SJSA1 (cell line): ENCODE measurements at places on chromosomes 5 and 9. TPM values are rescaled to one million over a fixed set of nuclear protein-coding genes. Genes with fewer than 3 reads are reported as not detected.

The PDE8B gene
- not detected in 2 replicates for total RNA-seq

DNA sequence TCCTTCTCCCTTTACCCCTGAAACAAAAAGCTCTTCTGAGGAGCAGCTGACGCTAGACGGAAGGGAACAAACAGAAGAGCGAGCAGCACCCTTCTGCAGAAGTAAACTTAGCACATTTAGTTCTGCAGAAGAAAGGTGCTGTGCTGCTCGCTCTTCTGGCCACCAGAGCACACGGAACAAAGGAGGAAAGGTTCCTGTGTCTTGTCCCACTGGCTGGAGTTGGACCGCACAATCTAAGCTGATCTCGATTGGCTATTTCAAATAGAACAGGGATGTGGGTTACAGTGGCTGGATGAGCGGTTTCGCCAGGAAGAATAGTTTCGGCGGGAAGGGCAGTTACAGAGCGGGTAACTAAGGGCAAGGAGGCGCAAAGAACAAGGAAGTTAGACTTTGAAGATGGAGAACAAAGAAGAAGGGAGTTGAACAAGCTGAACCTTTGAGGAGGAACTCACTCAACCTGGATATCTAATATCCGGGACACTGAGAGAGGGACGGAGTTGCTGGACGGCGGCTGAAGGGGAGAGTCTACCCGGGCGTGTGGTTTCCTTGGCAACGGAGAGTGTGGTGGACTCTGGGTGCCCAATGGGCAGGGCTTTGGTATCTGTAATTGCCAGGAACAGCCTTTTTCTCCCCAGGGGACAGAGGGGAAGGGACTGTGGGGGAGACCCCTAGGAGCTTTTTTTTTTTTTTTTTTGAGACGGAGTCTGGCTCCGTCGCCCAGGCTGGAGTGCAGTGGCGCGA, 7.1 kb downstream of the GTF3C5 start:
- no peaks in the 10 kb centered on the region for H3K4me1 ChIP-seq
- H3K4me3 ChIP-seq: no peak overlapping the region

GRCh38 chr9:124198331-124198730, 59.4 kb upstream of the NEK6 start:
- no peak overlapping the region for H3K4me3 ChIP-seq
- no peak overlapping the region for H3K27ac ChIP-seq
- H3K36me3 ChIP-seq: no peaks in the 10 kb centered on the region
- DNase-seq: no peak
- H3K4me1 ChIP-seq: peaks cover 6% of the 10 kb centered on the region; the same call in 1 of the 2 replicates

DNA sequence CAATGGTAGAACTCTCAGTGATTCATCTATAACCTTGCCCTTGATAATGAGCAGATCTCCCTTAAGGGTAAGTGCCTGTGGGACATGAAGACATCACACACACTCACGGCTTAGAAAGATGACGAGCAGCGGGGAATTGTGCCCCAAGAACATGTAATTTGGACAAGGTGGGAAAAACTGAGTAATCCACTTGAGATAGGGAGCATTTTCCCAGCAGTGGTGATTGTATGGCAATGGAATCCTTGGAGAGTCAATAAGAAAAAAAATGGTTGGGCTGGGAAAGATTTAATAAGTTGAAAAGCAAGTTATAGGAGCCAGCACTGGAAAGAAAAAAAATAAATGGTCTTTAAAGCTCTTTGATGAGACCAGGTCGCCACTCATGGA, 193.1 kb downstream of the GLIS3 start:
- DNase-seq: no peak
- peak overlapping the region; percentile 57 for H3K27ac ChIP-seq

- H3K4me1 ChIP-seq: peaks cover 9% of the 10 kb centered on the region
- no peak overlapping the region for H3K27ac ChIP-seq
- no peaks in the 10 kb centered on the region for H3K36me3 ChIP-seq
- no peaks in the 10 kb centered on the region for H3K27me3 ChIP-seq
These were observed 46.7 kb downstream of the NTRK2 start for GRCh38 chr9:84716217-84716616.

GRCh38 chr9:7542126-7542525, 257.5 kb downstream of the DMAC1 start:
- H3K36me3 ChIP-seq: no peaks in the 10 kb centered on the region
- no peak overlapping the region for H3K27ac ChIP-seq
- no peaks in the 10 kb centered on the region for H3K27me3 ChIP-seq
- DNase-seq: no peak

The SLC36A3 gene
- total RNA-seq: not detected in 2 replicates

GRCh38 chr9:1100945-1101344, 50.8 kb downstream of the DMRT2 start:
- H3K27me3 ChIP-seq: no peaks in the 10 kb centered on the region
- H3K36me3 ChIP-seq: no peaks in the 10 kb centered on the region
- no peak for DNase-seq
- H3K27ac ChIP-seq: no peak overlapping the region
- no peaks in the 10 kb centered on the region for H3K4me1 ChIP-seq
- no peak overlapping the region for H3K4me3 ChIP-seq

- peaks cover 27% of the 10 kb centered on the region for H3K4me1 ChIP-seq
- H3K36me3 ChIP-seq: no peaks in the 10 kb centered on the region
These were observed 147.3 kb upstream of the COL5A1 start for GRCh38 chr9:134494273-134494815.

- no peaks in the 10 kb centered on the region for H3K4me1 ChIP-seq
- no peaks in the 10 kb centered on the region for H3K27me3 ChIP-seq
- H3K36me3 ChIP-seq: no peaks in the 10 kb centered on the region
- DNase-seq: peak; percentile 1
- H3K4me3 ChIP-seq: no peak overlapping the region
These were observed 163.2 kb downstream of the SH3GL2 start for GRCh38 chr9:17742067-17742466.

GRCh38 chr9:114060711-114061110, 17.4 kb downstream of the AMBP start:
- DNase-seq: no peak
- H3K4me3 ChIP-seq: no peak overlapping the region
- no peaks in the 10 kb centered on the region for H3K27me3 ChIP-seq

- no peaks in the 10 kb centered on the region for H3K4me1 ChIP-seq
- H3K27me3 ChIP-seq: no peaks in the 10 kb centered on the region
- H3K27ac ChIP-seq: no peak overlapping the region
These were observed 1003.3 kb upstream of the COX7C start for GRCh38 chr5:85614489-85614888.

The C8G gene
- total RNA-seq: not detected in 2 replicates

DNA sequence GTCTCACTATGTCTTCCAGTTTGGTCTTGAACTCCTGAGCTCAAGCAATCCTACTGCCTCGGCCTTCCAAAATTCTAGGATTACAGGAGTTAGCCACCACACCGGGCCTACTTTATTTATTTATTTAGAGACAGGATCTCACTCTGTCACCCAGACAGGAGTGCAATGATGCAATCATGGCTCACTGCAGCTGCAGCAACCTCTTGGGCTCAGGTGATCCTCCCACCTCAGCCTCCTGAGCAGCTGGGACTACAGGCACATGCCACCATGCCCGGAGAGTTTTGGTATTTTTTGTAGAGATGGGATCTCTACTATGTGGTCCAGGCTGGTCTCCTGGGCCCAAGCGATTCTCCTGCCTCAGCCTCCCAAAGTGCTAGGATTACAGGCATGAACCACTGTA, 32.8 kb downstream of the PHAX start:
- H3K4me1 ChIP-seq: no peaks in the 10 kb centered on the region
- no peak overlapping the region for H3K27ac ChIP-seq
- H3K4me3 ChIP-seq: no peak overlapping the region
- no peaks in the 10 kb centered on the region for H3K27me3 ChIP-seq

- H3K27ac ChIP-seq: no peak overlapping the region
- H3K36me3 ChIP-seq: peaks cover 86% of the 10 kb centered on the region
These were observed 11.3 kb downstream of the PHYKPL start for GRCh38 chr5:178221282-178221681.

GRCh38 chr5:123438244-123438643, 15.0 kb upstream of the CEP120 start:
- no peak overlapping the region for H3K27ac ChIP-seq
- H3K36me3 ChIP-seq: no peaks in the 10 kb centered on the region
- no peaks in the 10 kb centered on the region; the same call in 1 of the 2 replicates for H3K27me3 ChIP-seq
- no peaks in the 10 kb centered on the region for H3K4me1 ChIP-seq

The SLC6A19 gene
- total RNA-seq: 0.03 TPM in 1 of 2 replicates, not detected in the other

The CDO1 gene
- 6.8 TPM in 2 replicates for total RNA-seq

The PCDHGB7 gene
- 1.8 and 2.6 TPM in 2 replicates for total RNA-seq

DNA sequence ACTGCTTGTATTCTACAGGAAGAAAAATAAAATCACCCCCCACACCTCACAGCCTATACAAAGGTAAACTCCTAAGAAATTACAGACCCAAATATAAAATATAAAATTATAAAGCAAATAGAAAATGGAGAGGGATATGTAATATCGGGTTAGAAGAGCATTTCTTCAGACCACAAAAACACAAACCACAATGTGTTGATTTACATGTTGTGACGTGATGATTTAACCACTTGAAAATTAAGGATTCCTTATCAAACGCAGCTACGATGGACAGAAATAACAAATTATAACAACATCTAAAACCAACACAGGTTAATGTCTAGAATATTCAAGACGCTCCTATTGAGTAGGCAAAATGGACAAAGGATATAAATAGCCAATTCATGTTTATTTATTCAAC, 26.3 kb downstream of the SSBP2 start:
- no peak overlapping the region for H3K4me3 ChIP-seq
- no peaks in the 10 kb centered on the region for H3K4me1 ChIP-seq
- no peak for DNase-seq
- peaks cover 7% of the 10 kb centered on the region; the same call in 1 of the 2 replicates for H3K27me3 ChIP-seq

DNA sequence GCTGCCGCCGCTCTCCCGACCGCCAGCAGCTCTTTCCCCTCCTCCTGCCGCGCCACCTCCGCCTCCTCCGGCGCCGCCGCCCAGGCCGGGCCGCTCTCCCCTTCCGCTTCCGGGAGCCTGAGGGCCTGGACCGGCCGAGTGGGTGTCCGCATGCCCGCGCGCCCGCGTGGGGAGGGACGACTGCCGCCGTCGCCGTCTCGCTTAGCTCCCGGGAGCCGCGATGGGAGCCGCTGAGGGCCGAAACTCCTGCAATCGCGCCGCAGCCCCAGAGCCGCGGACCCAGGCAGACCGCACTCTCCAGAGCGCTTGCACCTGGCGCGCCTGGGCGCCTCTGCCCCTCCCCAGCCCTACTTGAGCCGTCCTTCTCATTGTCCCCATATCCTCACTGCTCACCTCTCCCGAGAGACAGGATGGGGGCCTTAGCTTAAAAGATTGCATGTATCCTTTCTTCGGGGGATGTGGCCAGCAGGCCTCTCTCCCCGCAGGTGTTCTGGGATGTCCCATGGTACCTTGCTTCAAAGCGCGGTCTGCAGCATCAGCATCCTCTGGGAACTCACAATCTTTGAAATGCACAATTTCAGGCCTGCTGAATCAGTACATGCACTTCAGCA, at the start of gene ZDHHC21:
TSS of gene ZDHHC21 (minus strand) at position 182 of the 611 bp plus-strand sequence. CDS start 19,092 bp downstream, outside the sequence.
- H3K4me3 ChIP-seq: peak within 1 kb of the TSS; percentile 50
- H3K36me3 ChIP-seq: no peaks in the 10 kb centered on the region
- no peaks in the 10 kb centered on the region for H3K4me1 ChIP-seq
- peak; percentile 25 for DNase-seq
- H3K27ac ChIP-seq: no peak within 1 kb of the TSS

DNA sequence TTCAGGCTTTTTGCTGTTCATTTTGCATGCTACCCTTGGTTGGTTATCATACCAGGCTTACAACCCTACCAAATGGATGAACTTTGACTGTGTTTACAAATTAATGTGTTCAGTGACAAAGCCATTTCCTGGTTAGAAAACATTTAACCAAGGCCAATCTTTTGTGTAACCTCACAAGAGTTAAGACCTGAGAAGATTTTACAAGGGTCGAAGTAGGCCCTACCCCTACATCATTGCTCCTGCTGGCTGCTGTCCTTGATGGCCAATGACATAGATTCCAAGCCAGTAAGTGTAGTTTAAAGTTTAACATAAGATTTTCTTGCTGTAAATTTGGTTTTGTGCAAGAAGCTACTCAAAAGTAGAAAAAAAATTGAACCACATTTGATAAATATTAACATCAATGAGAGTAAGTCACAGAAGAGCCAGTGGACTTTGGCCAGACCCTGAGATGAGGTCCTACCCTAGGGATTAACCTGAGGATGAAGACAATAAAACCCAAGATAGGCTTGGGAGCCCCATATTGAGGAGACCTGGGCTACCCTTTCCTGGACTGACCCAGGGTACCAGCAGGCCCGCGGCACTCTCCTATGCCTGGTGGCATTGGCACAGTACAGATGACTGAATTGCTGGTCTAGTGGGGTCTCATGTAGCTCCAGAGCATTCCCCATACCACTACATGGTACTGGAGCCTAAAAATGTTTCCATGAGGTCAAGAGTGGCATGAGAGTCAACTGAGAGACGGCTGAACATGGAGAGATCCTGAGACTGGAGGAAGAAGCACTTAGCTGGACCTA, 8.3 kb downstream of the C1QTNF3 start:
- H3K4me3 ChIP-seq: no peak overlapping the region
- H3K36me3 ChIP-seq: no peaks in the 10 kb centered on the region
- H3K4me1 ChIP-seq: no peaks in the 10 kb centered on the region
- no peak overlapping the region for H3K27ac ChIP-seq
- no peaks in the 10 kb centered on the region for H3K27me3 ChIP-seq

GRCh38 chr5:56172241-56172640, 60.9 kb downstream of the ANKRD55 start:
- DNase-seq: no peak
- peaks cover 42% of the 10 kb centered on the region for H3K4me1 ChIP-seq
- H3K27ac ChIP-seq: no peak overlapping the region
- no peak overlapping the region for H3K4me3 ChIP-seq
- no peaks in the 10 kb centered on the region for H3K36me3 ChIP-seq
- H3K27me3 ChIP-seq: no peaks in the 10 kb centered on the region

DNA sequence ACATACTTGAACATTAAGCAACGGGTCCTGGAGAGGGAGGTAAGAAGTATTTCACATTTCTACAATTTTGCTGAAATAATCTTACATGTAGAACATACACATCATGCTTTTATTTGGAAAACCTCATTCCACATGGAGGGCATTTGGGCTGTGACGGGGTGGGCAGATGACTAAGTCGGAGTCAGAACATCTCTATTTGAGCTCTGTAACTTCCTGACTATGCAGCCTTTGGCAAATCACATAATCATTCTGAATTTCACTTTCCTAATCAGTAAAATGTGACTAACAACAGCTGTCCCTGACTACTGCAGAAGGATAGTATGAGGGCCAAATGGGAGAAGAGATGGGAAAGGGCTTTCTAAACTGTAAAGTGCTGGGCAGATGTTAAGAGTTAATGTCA, 17.1 kb upstream of the IL6ST start:
- no peak overlapping the region for H3K4me3 ChIP-seq
- no peaks in the 10 kb centered on the region for H3K36me3 ChIP-seq
- peak; percentile 39 for DNase-seq
- peak overlapping the region; percentile 21; the same call in 1 of the 2 replicates for H3K27ac ChIP-seq
- H3K27me3 ChIP-seq: 0 out of 2 replicates have a peak, but pooled peaks cover under 1% of the 10 kb centered on the region

GRCh38 chr5:111869681-111870080, 112.7 kb upstream of the NREP start:
- no peak for DNase-seq
- no peaks in the 10 kb centered on the region for H3K36me3 ChIP-seq
- H3K4me1 ChIP-seq: no peaks in the 10 kb centered on the region
- H3K4me3 ChIP-seq: no peak overlapping the region
- H3K27ac ChIP-seq: no peak overlapping the region

The TRIP13 gene
- 108 TPM in 2 replicates for total RNA-seq

- no peak for DNase-seq
- H3K36me3 ChIP-seq: no peaks in the 10 kb centered on the region
- peaks cover 11% of the 10 kb centered on the region for H3K4me1 ChIP-seq
- H3K4me3 ChIP-seq: no peak overlapping the region
These were observed 52.8 kb upstream of the RAI14 start for GRCh38 chr5:34603378-34603777.
